ENCODE measurements at places on chromosomes 11 and 22.

DNA sequence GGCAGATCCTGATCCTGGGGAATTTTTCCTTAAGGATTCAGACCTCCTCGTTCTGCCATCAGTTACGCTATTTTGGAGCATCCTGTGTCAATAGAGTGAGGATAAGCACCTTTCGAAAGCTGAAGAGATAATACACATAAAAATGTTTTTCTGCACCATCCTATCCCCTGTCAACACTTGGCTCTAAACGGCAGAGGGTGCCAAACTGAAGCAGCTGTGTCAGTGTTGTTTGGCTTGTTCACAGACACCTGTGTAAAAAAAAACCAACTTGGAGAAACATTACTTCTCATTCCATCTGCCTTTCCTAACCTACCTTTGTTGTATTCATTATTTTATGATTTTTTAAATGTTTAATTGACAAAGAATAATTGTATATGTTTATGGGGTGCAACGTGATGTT is 417.0 kb upstream of the DDI1 start:
- DNase-seq = no peak

DNA sequence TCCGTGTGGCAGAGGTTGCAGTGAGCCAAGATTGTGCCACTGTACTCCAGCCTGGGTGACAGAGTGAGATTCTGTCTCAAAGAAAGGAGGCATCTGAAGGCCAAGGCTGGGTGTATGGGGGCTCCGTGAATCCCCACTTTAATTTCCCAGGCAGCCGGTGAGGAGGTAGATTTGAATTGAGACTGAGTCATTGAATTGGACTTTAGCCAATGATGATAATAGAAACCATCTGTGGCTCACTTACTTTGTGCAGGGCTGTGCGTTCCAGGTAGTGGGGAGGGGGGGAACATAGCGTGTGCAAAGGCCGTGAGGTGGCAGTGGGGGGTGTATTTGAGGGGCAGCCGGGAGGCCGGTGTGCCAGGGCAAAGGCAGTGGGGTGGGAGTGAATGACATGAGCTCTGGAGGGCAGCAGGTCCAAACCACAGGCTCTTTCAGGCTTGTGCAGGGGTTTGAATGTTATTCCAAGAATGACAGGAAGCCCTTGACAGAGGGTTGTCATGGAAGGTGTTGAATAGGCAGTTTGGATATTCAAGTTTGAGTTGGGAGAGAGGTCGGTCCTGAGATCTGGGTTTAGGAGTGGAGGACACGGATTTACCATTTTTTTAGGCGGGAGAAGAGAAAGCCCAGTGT is 6.1 kb downstream of the ARHGAP8 start:
- DNase-seq = no peak

DNA sequence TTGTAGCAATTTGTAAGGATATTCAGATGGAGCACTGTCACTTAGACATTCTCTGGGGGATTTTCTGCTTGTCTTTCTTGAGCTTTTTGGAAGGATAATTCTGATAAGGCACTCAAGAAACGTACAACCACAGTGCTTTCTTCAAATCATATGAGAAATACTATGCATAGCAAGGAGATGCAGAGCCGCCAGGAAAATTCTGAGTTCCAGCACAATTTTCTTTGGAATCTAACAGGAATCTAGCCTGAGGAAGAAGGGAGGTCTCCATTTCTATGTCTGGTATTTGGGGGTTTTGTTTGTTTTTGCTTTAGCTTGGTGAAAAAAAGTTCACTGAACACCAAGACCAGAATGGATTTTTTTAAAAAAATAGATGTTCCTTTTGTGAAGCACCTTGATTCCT is 9.9 kb downstream of the PRSS23 start:
- no peak for DNase-seq

DNA sequence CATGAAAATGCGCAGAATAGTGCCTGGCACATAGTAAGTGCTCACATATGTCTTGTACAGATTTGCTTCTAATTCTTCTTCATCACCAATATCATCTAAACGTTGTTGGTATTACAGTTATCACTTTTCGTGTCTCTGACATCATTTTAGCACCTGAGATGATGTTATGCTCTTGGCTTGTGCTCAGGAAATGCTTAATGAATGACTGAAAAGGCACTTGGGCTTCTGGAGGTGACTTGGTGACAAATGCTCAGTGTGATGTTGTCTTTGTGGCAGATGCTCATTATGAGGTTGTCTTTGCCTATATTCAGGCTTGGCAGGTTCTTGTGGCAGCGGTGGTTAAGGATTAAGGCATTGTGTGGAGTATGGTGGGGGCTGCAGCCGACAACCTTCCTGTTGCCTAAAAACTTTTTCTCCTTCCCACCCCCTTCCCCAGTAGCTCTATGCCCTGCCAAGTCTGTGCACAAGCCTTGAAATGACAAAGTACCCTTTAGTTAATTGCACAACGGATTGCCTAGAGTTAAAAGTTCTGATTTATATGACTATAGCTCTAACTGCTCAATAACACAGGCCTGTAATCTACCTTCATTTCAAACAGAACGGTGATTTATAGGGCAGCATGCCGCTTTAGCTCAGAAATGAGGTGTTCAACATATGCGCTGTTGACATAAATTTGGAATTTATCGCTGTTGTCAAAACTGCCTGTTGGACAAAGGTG is 82.5 kb downstream of the ZBTB16 start:
- DNase-seq = no peak

Measured in hematopoietic multipotent progenitor cell treated with erythropoietin and hydrocortisone succinate and interleukin-3 and kit ligand, for 17 days (in vitro differentiated cells).